ENCODE measurements at places on chromosomes 11 and 22.

GRCh38 chr22:48808038-48808960, 1019.4 kb downstream of the BRD1 start:
- no peak for DNase-seq

- no peak for DNase-seq
Observed at GRCh38 chr11:129930743-129931142, 35.4 kb upstream of the NFRKB start.

DNA sequence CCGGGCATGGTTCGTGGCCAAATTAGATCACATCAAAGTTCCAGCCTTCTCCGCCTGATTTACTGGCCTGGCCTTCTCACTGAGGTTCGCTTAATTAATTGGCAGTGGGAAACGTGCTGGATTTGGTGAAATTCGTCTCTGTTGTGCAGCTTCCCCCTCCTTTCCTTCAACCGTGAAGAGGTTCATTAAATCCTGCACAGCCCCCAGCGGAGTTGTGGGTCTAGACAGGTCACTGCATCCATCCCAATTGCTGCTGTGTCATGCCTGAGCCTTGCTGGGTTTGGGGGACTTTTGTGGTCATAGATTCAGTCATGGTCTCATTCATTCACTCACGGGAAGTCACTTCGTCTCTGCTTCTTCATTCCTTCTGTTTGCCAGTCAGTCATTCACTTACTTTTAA, 90.0 kb downstream of the INSC start:
- DNase-seq, result no peak

- peak; percentile 88 for DNase-seq
Observed at GRCh38 chr22:45948081-45948648, 28.8 kb downstream of the WNT7B start.

- DNase-seq, result no peak
Observed at GRCh38 chr22:43387815-43388214, 24.0 kb upstream of the MPPED1 start.

DNA sequence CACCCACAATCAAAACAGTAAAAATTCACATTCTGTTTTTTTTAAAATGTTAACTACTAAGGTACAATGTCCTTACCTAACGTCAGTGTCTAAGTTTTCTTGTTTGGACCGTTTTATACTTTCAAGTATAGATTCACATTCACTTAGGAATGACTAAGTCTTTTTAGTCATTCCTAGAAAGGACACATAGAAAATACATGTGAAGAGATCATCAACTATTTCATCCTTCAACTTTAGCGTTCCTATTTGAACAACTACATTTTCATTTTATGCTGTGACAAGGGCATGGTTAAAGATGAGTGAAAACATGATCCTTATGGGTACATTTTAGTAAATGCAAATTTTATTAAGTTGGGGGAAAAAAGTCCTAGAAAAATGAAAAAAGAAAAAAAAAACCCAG, 62.8 kb downstream of the DDX10 start:
- DNase-seq, result no peak

DNA sequence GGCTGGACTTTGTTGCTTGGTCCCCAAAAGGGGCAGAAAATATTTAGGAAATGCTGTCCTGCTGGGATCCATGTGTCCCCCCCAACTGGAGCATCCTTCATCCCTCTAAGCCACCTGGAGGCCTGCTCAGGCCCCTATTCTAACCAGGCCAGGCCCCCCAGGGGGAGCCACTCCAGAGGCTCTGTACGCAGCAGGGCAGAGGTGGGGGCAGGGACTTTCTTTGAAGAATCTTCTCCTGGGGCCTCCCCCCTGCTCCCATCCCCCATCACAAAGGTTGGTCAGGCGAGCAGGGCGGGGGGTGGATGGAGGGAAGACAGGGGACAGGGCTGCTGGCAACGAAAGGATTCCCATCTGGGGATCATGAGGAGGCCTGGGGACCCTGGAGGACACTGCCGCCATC, 170.8 kb downstream of the MN1 start:
- no peak for DNase-seq

DNA sequence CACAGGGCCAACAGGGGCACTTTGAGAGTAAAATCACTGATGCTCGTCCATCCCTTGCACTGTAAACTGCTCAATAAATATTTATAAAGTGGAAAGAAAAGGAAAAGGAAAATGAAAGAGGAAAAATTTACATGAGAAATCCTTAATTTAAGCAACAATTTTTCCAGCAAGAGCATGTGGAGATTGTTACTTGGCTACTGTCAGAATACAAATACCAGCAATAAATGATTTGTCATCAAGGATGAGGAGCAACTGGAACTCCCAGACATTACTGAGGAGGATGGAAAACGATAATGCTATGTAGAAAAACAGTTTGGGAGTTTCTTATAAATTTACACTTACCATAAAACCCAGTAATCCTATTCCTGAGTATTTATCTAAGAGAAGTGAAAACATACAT, 123.0 kb downstream of the SGSM3 start:
- DNase-seq, result no peak

- no peak for DNase-seq
Observed at GRCh38 chr22:24282401-24282800, 11.8 kb downstream of the SPECC1L start.

GRCh38 chr11:66328302-66329144, 7.7 kb downstream of the RIN1 start:
- DNase-seq, result peak; percentile 49

DNA sequence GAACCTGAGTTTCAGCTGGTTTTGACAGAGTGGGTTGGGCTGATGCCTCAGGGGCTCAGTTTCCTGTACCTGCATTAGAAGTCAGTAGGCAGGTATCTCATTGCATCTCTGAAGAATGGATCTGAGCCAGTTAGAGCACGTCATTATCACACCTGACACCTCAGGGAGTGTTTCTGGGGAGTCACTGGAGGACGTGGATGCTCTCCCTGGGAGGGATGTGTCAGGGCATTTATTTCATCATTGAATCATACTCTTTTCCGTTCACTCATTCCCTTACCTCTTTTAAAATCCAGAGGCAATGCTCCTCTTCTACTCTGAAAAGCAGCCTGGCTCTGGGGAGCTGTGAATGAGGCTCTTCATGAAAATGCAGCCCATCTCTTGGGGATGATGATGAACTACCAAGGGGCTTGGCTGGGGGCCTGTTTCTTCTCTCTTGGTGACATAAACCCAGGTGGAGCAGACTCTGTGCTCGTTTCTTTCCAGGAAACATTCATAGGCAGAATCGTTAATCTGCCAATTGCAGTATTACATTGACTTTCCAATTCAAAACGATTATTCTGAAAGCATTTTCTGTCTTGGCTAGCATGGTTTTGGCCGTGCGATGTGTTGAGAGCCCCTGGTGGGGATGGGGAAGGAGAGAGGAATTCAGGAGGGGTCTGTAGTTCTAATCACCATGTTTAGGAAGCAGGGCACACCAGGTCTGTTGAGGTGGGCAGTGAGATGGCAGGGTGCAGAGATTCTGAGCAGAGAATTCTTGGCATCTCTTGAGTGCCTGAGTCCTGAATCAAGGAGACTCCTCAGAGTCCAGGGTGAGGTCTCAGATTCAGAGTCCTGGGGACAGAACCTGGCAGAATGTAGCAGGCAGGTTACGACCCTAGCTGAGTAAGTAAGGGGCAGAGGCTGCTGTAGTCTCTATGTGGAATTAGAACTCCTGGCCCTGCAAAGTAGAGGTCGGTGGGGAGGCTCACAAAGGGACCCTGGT, 12.6 kb downstream of the PARVA start:
- DNase-seq, result no peak

DNA sequence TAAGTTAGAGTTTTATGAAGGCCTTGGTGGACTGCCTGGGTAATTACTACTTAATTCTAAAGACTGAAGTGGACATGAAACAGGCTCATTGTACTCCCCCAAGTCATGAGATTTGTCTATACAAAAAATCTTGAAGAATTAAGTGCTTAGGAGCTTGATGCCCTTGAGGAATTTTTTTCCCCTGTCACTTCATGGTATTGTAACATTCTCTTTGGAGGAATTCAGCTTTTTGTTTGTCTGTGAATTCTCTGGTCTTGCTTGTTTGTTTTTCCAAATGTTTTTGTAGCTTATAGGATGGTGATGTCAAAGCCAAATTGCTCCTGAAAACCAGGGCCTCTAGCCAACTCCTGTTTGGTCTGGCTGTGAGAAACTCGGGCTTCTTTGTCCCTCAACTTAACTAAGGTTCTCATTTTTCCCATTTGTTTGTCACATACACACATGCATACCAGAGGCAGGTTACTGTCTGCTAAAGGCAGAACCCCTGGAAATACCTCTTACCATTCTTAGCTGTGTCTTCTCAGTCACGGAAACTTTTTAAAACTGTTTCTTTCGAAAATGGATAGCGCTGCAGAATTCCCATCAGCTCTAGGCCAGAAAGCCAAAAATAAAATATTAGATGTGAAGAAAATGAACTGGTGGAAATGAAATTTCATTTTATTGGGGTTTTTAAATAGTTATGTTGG, 66.9 kb downstream of the AMOTL1 start:
- no peak for DNase-seq

GRCh38 chr22:35547987-35548721, 7.5 kb downstream of the RASD2 start:
- no peak for DNase-seq

DNA sequence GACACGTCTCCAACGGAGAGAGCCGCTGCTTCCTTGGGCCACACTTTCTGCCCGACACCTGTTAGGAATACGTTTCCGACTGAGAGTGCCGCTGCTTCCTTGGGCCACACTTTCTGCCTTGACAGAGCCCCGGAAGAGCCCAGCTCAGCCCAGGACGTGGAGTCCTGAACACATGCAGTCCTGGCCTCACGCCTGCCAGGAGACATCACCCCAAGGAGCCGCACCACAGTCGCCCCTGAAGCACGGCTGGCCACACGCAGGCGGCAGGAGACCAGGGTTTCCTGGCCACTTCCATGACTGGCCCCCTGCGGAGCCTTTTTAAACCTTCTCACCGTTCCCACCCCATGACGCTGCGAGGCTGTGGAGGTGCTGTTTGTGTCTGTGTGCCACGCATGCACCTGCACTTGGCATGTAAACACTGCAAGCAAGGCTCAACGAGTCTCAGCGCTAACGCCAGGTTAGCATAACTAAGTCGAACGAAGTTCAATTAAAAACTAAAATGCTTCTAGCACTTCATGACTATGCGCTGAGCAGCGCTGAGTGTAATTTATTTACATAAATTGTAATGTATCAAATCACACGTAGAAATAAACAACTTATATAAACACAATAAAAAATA, 8.8 kb downstream of the TOLLIP start:
- peak; percentile 82 for DNase-seq

DNA sequence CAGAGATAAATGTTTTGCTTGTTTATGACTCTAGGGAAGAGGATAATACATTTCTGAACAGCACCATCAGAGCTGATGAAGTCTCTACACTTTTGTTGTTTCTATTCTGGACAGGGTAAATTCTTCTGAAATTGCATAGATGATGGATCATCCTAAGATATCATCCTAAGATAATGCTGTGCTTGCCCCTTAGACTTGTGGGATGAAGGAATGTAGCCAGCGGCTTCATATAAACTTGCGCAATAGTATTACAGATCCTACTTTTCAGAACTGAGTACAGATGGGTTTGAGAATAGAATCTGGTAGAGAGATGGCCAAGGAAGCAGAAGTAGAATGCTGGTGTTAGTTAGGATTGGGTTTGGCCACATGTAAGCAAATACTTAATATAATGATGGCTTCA, 61.0 kb downstream of the NCAM1 start:
- no peak for DNase-seq

DNA sequence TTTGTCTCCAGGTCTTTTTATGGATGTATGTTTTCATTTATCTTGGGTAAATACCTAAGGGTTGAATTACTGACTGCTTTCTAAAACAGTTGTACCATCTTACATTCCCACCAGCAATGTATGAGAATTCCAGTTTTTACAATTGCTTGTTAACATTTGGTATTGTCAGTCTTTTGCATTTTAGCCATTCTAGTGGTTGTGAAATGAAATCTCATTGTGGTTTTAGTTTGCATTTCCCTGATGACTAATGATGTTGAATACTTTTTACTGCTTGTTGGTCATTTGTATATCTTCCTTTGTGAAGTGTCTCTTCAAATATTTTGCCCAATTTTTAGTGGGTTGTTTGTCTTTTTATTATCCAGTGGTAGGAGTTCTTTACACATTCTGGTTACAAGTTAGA, 92.8 kb downstream of the ARFGAP2 start:
- no peak for DNase-seq

DNA sequence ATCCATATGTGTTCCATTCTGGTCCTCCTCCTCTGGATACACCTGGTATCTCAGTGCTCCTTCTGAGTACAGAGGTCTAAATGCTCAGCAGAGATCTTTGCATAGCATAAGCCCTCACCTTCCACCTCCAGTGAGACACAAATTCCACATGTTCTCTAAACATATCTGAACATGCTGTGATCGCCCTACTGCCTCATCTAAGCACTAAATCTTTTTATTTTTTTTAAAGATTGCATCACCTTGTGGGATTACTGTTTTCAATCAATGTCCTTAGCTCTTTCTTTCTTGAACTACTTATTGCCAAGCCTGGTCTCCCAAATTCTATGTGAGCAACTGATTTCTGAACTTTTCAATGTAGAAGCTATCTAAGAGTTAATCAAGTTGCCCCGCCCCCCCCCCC, 113.4 kb downstream of the TRPC6 start:
- no peak for DNase-seq

GRCh38 chr11:87020336-87020735, 17.4 kb upstream of the TMEM135 start:
- DNase-seq, result no peak

- no peak for DNase-seq
Observed at GRCh38 chr22:37418627-37419369, 8.5 kb downstream of the ELFN2 start.

DNA sequence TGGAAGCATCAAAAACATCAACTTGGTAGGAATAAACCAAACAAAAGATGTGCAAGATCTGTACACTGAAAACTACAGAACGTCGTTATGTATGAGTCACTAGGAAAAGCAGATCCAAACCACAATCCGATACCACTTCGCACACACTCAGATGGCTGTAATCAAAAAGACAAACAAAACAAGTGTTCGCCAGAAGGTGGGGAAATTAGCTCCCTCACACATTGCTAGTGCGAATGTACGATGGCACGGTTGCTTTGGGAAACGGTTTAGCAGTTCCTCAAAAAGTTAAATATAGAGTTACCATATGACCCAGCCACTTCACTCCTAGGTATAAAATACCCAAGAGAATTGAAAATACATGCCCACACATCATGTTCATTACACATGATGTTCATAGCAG, 14.8 kb upstream of the CARD10 start:
- DNase-seq, result no peak

DNA sequence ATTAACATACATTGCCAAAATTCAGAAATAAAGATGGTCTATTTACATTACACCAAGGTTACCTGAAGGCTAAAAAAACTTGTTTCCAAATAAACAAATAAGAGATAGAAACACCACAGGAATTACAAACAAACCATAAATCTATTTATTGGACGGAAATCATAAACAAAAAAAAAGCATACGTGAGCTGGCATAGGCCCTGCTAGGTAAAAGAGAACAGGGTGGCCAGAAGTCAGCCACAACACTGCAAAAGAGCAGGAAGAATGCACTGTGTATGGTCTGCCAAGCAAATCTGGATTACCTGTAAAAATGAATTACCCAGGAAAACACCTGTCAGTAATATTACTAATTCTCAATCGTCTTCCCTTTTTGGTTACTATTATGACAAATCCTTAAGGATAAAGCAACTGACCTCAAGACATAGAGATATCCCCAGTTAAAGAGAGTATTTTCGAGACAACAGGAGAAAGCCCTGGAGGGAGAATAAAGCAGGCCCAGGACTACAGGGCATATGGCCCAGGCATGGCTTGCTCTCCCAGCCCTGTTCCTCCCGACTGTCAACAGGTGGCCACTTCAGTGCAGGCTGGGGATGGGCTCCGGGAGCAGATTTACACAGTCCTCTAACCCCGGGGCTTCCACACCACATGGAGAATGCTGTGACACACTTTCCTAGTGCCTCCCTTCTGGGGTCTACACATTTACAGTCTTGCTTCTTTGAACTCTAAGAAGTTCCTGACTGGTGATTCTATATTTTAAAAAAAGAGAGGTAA, 18.0 kb downstream of the PPP2R1B start:
- no peak for DNase-seq

All from COR-L47 (cell line).